Activated naive CD8-positive, alpha-beta T cell treated with anti-CD3 and anti-CD28 coated beads, Interleukin-2, amount 10 ng/mL, durations not matched to agents 7 days and 5 days (primary cell): ENCODE measurements at places on chromosomes 12 and 14.

- DNase-seq: no peak
These were observed 183.0 kb downstream of the PAX9 start for GRCh38 chr14:36844443-36845195.

- DNase-seq: no peak
These were observed 5.2 kb upstream of the ASB2 start for GRCh38 chr14:93981316-93982229.

DNA sequence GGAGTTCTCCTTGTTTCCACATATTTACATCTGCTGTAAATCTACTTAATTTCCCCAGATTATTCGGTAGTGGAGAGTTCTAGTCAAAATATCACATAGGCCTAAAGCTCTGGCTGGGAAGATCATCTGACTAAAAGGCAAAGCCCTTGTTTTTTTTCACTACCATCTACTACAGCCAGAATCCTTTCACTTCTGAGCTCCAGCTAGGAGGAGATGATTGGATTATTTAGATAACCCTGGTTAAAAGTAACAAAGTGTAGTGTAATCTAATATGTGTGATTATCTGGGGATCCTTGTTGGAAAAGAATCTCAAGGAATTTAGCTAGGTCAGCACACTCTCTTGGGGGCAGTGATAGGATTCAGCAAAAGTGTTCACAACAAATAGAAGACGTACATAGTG lies 125.4 kb downstream of the DYRK2 start:
- no peak for DNase-seq

DNA sequence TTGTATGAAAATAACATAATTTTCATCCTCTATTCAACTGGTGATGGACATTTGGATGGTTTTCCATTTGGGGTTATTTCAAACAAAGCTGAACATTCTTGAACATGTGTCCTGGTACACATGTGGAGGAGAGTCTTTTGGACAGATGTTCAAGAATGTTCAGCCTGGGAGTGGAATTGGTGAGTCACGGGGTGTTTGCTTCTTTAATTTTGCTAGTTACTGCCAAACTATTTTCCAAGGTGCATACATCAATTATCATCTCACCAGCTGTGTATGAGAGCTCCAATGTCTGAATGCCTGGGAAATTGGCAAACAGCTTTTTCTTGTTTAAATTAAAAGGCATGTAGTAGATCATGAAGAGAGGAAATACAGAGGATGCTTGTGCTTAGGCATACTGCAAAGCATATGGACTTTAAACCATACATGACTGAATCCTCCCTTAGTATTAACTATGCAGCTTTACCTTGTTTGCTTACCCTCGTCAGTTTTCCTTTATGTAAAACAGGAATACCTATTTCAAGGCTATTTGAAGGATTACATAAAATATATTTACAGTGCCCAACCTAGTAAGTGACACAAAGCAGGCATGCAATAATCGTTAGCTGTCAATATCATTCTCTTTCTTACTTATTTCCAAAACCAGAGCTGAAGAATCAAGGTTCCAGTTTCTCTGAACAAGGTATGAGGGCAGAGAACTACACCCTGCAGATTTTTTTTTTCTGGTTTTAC lies 152.1 kb downstream of the ITPR2 start:
- DNase-seq: no peak

GRCh38 chr14:34124585-34124984 lies 173.7 kb upstream of the EGLN3 start:
- no peak for DNase-seq

- DNase-seq: no peak
These were observed 129.3 kb upstream of the RASSF8 start for GRCh38 chr12:25829192-25829591.

GRCh38 chr12:41234692-41235091 lies 46.6 kb downstream of the PDZRN4 start:
- no peak for DNase-seq

GRCh38 chr14:30035361-30035760 lies 107.7 kb upstream of the PRKD1 start:
- no peak for DNase-seq

DNA sequence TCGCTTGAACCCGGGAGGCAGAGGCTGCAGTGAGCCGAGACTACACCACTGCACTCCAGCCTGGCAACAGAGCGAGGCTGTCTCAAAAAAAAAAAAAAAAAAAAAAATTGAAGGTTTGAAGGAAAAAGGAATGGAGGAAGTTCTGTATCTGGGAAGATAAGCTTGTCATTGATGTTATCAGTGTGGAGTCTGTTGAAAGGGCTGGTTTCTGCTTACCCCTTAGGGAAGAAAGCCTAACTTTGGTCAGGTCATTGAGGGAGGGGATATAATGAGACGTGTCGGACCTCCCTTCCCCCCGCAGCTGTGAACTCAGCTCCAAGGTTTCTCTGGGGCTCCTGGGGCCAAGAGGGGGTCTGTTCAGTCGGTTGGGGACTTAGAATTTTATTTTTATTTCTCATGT lies 16.4 kb downstream of the DAO start:
- no peak for DNase-seq

GRCh38 chr12:54601841-54602240 lies 13.4 kb upstream of the PPP1R1A start:
- DNase-seq: no peak

DNA sequence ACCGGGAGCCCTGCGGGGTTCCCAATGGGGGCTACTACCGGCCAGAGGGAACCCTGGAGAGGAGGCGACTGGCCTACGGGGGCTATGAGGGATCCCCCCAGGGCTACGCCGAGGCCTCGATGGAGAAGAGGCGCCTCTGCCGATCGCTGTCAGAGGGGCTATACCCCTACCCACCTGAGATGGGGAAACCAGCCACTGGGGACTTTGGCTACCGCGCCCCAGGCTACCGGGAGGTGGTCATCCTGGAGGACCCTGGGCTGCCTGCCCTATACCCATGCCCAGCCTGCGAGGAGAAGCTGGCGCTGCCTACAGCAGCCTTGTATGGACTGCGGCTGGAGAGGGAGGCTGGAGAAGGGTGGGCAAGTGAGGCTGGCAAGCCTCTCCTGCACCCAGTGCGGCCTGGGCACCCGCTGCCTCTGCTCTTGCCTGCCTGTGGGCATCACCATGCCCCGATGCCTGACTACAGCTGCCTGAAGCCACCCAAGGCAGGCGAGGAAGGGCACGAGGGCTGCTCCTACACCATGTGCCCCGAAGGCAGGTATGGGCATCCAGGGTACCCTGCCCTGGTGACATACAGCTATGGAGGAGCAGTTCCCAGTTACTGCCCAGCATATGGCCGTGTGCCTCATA lies 9.7 kb downstream of the TNS2 start:
- DNase-seq: peak; percentile 26

DNA sequence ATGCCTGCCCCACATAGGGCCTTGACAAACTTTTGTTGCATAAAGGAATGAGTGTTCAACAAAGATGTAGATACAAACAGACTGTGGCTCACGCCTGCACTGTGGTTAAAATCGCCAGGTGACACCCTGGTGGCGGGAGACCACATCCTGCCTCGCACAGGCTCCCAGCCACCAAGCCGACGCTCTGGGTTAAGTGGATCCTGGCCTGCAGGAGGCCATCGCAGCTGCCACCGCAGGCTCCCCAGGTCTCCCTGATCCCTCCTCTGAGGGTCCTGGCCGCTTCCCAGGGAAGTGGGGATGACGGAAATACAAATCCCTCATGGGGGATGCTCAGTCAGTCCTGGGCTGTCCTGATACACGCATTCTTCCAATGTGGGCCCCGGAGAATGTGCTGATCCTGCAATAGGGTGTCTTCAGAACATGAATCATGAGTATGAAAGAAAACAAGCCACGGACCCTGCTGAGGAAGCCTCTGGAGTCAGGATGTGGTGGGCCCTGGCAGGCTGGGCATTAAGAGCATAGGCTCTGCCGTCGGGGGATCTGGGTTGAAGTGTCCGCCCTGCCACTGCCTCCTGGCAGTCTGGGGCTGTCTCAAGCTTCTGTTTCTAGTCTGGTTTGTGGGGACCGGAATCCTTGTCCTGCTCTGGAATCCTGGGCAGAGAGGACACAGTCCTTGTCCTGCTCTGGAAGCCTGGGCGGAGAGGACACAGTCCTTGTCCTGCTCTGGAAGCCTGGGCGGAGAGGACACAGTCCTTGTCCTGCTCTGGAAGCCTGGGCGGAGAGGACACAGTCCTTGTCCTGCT lies 53.5 kb upstream of the BEGAIN start:
- peak; percentile 86 for DNase-seq
